HT1080 (cell line): ENCODE measurements at places on chromosomes 1 and 21. TPM values are rescaled to one million over a fixed set of nuclear protein-coding genes. Genes with fewer than 3 reads are reported as not detected.
A peak's percentile ranks its signal among the peaks of the same experiment; 100 is the strongest.

LAD1 gene
- not detected in 2 replicates for total RNA-seq

DIPK1A gene
- total RNA-seq: 2.3 and 2.9 TPM in 2 replicates

DNA sequence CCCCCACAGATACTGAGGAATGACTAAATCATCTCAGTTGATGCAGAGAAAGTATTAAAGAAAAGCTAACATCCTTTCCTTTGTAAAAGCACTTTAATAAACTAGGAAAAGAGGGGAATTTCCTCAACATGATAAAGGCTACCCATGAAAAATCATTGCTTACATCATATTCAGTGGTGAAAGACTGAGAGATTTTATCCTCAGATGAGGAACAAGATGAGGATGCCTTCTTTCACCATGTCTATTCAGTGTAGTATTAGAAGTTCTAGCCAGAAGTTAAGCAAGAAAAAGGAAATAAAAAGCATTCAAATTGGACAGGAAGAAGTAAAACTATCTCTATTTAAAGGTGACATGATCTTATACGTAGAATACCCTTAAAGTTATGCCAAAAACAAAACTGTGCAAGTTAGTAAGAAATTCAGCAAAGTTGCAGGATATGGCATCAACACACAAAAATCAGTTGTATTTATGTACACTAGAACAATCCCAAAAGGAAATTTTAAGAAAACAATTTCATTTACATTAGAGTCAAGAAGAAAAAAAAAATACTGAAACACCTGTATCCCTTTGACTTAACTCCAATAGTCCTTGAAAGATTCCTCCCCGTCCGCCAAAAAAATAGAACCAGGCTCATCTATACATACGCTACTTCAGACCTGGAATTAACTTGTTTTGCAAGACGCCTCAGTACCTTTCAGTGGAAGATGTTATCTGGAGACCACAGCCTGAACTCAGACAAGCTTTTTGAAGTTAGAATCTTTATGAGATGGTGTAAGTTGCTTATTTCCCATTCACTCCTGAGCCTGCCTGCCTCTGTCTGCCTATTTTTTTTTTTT is 17.5 kb downstream of the ZMYM4 start:
- no peak for DNase-seq

DNA sequence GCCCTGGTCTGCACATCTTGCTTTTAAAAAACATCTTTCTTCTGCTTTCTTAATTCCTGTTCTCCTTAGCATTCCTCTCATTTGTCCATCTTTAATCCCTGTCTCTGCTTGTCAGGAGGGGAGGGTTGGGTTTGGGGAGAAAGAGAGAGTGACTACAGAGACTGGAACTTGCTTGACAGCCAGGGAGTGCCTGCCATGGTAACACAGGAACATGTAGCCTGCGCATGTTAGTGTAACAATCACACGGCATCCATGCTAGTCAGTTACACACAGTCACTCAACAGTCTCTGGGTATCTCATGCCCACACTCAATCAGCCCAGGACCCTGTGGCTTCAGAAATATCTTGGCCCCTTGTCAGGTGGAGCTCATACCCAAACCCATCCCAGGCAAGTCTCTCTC is 818 bp upstream of the TFAP2E start:
- no peak for DNase-seq

DNA sequence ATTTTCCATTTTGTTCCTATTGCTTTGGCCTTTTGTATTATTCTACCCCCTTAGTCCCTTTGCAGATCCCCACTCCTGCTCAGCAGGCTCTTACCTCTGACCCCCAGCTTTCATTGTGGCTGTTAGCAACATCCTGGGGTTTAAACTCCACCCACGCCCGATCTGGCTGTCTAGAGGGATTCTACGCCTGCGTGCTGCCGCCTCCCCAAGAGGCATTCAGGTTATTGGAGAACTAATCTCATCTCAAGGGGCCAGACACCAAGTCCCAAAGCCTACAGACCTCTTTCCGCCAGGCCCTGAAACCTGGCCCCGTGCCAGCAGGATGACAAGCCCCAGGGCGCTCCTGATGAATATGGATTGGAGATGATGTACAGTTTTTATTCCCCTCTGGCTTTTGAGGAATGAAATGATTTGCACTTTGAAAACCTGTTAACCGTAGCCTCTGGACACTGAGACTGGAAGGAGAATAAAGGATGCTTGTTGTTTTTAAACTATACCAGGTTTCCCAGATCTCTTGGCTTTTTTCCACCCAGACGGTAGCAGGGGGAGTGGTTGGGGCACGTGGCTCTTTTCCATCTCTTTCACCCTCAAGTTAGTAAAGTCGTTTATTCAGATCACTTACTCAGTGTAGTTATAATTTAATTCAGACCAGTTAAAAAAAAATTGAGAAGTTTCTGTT is 14.5 kb upstream of the IKBKE start:
- no peak for DNase-seq

DNA sequence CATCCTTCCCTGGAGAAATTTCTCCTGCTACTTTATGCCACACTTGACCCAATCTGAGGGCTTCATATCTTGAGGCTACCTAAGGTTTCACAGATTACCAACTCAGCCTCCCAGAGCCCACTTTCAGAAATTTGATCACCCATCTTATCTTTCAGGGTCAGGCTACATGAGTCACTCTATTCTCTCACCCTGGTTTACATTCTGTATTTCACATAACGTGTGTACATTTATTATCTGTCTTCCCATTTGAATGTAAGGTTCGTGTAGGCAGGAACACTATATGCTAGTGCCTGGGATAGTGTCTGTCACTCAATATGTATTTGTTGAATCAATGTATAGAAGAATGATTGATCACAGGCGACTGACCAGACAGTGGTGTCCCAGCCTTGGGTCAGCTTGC is 124.8 kb downstream of the UBE2U start:
- no peak for DNase-seq

- peak; percentile 35 for DNase-seq
Observed at GRCh38 chr21:42025376-42026081, 15.4 kb upstream of the ZBTB21 start.

- DNase-seq: peak; percentile 75
Observed at GRCh38 chr1:178004926-178005391, 35.1 kb upstream of the SEC16B start.

GRCh38 chr1:188988589-188988988 is 1489.1 kb downstream of the BRINP3 start:
- peak; percentile 3 for DNase-seq

GRCh38 chr1:236602171-236602570 is 2.1 kb downstream of the HEATR1 start:
- DNase-seq: no peak

- no peak for DNase-seq
Observed at GRCh38 chr1:36739703-36740289, 257.1 kb upstream of the CSF3R start.

- DNase-seq: no peak
Observed at GRCh38 chr21:44933918-44934260, 5.9 kb upstream of the SLX9 start.

DNA sequence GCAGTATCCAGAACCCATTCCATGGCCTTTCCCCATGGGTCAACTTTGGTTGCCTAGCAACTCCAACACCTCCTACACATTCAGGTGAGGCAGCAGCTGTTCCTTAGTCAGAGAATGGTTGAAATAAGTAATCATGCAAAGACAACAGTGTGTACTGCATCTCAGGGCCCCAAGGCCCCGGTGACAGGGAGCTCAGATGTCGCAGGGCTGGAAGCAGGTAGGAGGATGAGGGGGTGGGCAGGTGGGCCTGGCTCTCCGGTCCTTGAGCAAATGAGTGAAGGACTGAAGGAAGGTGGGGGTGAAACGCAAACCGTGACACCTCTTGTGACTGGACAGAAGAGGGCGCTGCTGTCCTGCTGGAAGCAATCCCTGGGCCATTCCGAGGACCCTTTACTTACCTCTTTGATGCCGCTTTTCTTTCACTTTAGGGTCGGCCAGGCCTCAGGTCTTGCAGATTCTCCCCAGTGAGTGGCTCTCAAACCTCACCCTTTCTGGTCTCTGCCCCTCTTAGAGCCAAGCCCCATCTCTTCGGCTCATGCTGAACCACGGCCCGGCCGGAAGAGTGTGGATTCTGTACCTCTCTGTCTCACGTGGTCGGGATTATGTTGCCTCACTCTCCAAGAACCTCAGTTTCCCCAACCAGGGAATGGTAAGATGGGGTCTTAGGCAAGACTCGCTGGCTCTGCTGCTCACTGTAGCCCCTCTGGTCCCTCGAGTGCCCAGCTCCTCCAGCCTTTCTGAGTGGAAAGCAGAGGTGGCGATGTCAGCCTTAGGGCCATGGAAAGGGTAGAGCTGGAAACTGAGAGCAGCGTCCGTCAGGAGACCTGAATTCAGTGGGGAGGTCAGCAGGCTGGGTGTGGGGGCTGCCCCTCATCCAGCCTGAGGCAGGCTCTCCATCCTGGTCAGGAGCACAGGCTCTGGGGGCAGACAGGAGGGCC is 5.6 kb upstream of the KCNA10 start:
- DNase-seq: peak; percentile 52

DNA sequence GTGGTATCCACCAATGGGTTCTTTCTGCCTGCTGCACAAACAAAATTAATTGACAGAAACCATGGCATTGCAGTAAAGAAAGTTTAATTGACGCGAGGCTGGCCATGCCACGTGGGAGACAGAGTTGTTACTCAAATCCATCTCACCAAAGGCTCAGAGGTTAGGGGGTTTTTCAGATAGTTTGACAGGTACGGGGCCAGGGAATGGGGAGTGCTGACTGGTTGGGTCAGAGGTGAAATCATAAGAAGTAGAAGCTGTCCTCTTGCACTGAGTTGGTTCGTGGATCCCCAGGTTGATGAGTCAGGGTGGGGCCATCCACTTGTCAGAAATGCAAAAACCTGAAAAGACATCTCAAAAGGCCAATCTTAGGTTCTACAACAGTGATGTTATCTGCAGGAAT is 941 bp upstream of the TBCE start:
- no peak for DNase-seq

DNA sequence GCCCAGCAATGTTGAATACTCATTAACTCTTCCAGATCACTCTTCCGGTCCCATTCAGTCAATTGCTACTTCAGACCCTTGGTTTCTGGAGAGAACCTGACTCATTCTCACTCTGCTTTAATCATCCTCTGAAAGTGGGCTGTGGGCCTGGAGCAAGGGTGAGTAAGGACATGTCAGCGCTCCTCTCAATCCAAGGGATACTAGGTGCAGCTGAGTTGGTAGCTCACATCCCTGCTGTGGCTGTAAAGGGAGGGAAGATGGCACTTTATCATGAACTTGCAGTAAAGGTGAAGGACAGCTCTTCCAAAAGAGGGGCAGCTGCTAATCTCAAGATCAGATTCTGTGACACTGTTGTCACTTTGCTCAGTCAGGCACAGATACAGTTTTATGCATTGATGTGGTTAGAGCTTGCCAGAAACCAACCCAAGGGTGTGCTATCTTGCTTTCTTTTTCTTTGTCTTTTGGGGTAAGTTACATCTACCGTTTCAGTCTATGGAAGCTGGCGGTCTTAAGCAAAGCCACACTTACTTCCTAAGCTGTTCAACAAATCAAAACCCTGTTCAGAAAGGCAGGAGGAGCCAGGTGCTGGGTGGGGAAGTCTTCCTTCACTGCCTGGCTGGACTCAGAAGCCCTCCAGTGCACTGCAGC is 26.5 kb upstream of the NTPCR start:
- DNase-seq: peak; percentile 89

DNA sequence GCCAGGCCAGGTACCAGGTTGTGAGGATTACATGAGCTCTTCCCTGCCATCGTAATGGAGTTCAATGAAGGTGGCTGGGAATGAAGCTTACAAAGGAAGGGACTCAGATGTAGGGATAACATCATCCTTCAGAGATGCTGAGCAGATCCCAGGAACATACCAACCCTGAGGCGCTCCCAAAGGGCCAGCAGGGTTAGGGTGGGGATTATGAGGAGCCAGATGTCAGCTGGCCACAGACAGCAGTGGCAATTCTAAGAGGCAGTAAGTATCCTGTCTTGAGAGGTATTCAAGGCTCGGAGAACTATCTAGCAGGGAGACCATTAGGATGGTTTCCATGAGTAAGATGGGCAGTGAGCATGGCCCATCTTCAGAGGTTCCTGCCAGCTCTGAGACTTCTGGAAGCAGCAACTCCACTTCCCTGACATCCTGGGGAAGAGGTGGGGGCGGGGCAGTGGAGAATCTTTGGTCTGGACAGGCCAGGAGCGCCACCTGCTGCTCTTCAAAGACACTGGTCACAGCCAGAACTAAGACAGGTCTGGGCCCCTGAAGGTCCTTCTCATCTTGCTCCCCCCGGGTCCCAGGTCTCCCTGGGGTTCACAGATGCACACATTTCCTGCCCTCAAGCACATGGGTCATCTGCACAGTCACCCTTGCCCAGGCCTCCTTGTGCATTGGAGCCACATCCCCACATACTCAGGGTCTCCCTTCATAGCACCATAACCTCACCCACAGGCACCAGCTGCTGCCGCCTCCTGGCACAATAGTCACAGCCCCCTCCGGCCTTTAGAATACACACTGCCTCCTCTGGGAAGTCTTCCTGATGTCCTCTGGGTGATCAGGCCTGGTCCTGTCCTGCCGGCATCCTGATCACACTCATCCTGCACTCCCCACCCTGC is 2.7 kb upstream of the SDC3 start:
- DNase-seq: peak; percentile 75

GRCh38 chr1:112388436-112388835 is 7.6 kb upstream of the CTTNBP2NL start:
- peak; percentile 74 for DNase-seq

GRCh38 chr1:246647113-246647512 is 77.1 kb upstream of the SCCPDH start:
- peak; percentile 6 for DNase-seq

DNA sequence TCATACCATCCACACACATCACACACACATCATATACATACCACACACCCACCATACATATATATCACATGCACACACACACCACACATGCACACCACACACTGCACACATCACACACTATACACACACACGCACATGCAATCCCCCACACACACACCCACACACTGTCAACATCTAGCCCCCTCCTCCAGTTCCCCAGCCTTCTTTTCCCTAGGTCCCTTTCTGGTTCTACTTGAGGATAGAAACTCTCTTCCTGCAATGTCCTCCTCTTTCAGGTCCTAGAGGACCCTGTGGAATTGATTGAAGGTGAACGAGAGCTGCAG is 4.3 kb downstream of the CASQ1 start:
- DNase-seq: no peak

DNA sequence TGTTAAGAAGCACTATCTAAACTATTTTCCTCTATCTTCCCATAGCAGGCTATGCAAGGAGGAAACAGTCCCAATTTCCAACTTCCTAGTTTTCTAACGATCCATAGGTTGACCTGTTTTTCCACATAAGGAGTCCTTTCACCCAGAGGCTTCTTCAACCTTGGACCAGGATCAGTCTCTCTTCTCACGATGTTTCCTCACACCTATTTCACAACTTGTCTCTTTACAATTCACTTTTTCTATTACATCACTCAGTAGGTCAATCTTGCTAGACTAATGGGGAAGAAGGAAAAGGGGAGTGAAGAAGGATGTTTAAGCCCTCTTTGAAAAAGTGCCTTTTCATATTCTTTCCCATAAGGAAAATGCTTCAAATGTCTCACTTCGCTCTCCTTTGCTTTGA is 15.9 kb downstream of the PALMD start:
- no peak for DNase-seq
